ENCODE measurements at places on chromosomes 2 and 18. TPM values are rescaled to one million over a fixed set of nuclear protein-coding genes. Genes with fewer than 3 reads are reported as not detected.
A peak's percentile ranks its signal among the peaks of the same experiment; 100 is the strongest.

DNA sequence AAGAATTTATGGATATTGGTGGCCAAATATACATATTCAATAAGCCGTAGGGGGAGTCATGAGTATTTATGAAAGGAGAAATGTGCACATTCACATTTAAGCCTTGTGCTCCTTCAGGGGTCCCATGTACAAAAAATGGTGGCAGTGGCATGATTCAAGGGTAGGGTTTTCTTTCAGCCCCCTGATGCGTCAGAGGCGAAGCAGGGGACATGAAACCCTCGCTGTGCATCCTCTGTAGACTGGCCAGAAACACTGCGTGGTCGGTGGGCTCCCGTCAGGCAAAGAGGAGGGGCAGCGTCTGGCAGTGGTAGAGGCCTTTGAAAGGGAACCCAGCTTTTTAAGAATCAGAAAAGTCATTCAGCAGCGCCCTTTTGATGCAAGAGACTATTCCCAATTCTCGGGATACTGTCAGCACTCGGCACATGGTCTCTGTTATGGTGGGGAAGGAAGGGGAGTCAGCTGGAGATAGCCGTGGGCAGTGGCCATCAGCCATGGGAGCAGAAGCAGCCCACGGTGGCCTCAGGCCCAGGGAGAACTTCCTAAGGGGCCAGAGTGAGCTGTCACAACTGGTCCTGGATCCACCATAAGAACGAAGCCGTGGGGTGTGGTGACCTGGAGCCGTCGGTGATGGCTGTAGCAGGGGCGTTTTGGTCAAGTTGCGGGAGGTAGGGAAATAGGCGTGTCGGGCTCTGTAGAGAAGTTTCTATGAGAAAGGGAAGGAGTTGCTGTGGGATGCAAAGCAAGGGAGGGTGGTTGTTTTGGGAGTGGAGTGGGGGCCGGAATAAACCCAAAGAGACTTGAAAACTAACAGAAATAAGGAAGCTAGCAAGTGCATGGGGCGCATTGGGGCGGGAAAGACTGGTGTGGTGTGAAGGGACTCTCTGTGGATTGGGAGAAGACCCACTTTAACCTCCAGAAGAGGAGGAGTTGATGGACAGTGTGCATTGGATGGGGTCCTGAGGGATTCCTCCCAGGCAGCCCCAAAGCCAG, 95.6 kb downstream of the SH3BP4 start:
- no peak for ATAC-seq

GRCh38 chr2:196954001-196954400, 27.5 kb upstream of the PGAP1 start:
- ATAC-seq: no peak

- ATAC-seq: no peak
Measured at GRCh38 chr18:57194622-57195021, 47.7 kb downstream of the BOD1L2 start.

DNA sequence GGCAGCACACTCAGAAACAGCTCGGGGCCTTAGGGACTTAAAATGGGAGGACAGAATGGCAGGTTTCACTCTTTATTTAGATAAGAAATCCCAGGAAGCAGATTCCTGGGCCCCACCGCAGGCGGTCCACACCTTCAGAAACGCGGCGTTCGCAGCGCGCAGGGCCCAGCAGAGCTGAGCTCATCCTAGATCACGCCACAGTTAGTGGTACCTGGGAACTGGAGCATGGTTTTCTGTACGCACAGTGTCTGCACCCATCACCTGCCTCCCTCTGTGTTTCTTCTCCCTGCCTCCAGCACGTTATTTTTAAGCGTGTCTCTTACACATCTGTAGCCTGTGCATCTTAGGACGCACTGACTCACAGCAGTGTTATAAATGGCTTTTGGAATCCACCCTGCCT, 242.1 kb downstream of the ALPK2 start:
- ATAC-seq: no peak

GRCh38 chr2:3422161-3422779, 42.8 kb downstream of the TRAPPC12 start:
- no peak for ATAC-seq

- no peak for ATAC-seq
Measured at GRCh38 chr2:150978053-150978452, 283.6 kb downstream of the RBM43 start.

DNA sequence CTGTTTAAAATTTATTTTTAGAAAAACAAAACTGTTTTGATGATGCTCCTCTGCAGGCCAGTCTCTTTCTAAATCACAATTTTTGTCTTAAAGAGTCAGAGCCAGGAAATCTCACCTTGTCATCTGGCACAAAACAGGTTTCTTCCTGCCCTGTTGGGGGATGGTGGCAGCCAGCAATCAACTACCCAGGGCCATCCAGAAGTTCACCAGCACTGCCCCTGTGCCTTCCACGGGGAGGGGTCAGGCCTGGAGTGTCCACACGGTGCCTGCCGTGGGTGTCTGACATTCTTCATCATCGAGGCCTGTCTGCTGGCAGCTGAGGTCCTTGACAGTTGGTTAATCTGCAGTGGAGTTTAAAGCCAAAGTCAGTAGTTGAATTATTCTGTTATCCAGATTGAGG, 40.0 kb upstream of the BMP10 start:
- no peak for ATAC-seq

- ATAC-seq: peak; percentile 40
Measured at GRCh38 chr2:3864943-3865865, 161.8 kb downstream of the DCDC2C start.

The TBR1 gene
- not detected for total RNA-seq

The TMEM247 gene
- total RNA-seq: not detected

The SPDYA gene
- total RNA-seq: 2.7 TPM

All from gastroesophageal sphincter (tissue), 4 donors.